Suppressor macrophage (primary cell): ENCODE measurements at places on chromosomes 2 and 18.

- no peak for DNase-seq
Measured at GRCh38 chr2:170587117-170587516, 128.0 kb upstream of the SP5 start.

GRCh38 chr18:74148543-74149070 is 284 bp downstream of the TIMM21 start:
- DNase-seq = peak; percentile 11

- no peak for DNase-seq
Measured at GRCh38 chr2:213220967-213221603, 63.2 kb upstream of the SPAG16 start.

GRCh38 chr2:23350041-23350791 is 34.8 kb upstream of the KLHL29 start:
- no peak for DNase-seq

GRCh38 chr2:2561346-2562095 is 230.4 kb upstream of the MYT1L start:
- no peak for DNase-seq
